Stimulated activated CD8-positive, alpha-beta memory T cell treated with anti-CD3 and anti-CD28 coated beads, Interleukin-7, amount 100 ng/mL, for 24 hours (primary cell): ENCODE measurements at places on chromosomes 5 and 9.

- no peak for DNase-seq
These were observed 214.2 kb downstream of the SLF1 start for GRCh38 chr5:94832685-94833084.

DNA sequence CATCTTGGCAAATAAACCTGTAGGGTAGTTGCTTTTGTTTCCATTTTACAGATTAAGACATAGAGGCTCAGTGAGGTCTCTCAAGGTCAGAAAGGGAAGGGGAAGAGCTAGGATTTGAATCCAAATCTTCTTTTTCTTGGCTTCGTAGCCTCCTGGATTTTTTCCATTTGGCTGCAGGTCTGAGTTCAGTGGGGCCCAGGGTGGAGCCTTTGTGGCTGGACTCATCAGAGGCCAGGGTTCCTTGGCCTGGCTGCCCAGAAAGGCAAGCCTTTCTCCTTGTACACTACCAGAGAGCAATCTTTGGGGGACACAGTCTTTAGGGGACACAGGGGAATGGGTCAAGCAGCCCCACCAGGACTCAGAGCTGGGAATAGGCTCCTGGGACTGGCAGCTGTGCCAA lies 10.5 kb upstream of the TRAF1 start:
- no peak for DNase-seq

DNA sequence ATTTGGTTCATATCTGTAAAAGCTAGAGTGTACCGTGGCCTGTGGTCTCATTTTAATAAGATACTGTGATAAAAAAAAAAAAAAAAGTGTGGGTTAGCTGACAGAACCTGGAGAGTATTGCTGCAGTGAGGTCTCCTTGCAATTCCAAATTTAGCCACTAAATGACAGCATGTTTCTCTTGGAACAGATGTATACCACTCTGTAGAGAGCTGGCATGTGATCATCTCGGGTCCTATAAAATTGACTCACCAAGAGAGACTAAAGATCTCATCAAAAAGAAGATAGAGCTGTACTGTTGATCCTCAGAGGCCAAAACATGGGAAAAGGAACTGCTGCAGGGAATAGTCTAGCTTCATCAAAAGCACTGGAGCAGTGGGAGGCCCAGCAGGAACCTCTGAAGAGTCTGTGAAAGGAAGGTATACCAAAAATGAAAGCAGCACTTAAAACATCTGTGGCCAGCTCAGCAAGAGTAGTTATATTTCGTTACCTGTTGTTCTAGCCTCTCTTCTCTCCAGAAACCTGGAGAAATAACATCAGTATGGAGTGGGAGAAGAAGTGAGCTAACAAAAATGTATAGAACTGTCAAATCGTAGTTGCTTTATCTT lies 826.8 kb downstream of the EFNA5 start:
- no peak for DNase-seq

DNA sequence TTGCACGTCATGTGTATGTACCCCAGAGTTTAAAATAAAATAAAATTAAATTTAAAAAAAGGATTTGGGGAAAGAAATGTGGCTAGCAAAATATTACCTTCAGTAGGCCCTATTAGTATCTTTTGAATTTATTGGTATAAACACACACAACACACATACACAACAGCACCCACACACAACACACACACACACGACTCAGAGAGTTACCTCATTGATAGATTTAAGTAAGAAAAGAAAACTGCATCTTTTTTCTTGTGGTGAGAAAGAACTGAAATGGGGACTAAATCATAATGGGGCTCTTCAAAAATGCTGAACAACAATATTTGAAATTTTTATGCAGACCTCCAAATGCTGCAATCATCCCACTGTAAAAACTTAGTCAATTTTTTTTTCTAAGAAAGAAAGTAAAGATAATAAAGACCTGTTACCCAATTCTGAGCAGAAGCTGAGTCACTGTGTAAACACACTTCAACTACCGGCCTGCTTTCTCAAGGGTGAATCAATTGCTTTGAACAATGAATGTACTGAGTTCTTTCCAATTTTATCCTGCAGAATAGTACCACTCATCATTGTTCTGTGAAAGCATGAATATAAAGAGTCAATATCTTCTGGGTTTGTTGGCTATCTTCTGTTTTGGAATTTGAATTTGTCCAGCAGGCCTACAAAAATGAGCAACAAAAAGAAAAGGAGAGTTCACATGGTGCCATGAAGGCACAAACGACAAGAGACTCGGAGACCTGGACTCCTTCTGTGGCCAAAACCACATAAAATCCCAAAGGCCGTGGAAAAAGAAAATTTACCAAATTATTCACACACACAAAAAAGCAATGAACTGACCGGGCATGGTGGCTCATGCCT lies 57.9 kb upstream of the CCNG1 start:
- no peak for DNase-seq

DNA sequence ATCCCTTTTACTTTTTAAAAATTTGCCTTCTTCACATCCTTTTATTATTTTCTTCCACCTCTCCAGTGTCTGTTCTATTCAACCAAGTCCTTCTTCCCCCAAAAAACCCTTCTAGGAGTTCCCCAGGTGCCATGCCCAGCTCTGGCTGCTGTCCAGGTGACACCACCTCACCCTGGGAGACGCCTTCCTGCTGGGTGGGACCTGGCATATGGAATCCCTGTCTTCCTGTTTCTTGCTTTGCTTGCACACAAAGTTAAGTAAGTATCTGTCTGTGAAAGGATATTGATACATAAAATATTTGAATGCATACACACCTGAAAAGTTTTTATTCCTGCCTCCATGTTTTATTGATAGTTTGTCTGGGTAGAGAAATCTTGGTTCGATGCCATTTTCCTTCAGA lies 23.1 kb upstream of the MED10 start:
- DNase-seq, result no peak

GRCh38 chr5:57414857-57415256 lies 67.8 kb downstream of the ACTBL2 start:
- DNase-seq, result no peak

DNA sequence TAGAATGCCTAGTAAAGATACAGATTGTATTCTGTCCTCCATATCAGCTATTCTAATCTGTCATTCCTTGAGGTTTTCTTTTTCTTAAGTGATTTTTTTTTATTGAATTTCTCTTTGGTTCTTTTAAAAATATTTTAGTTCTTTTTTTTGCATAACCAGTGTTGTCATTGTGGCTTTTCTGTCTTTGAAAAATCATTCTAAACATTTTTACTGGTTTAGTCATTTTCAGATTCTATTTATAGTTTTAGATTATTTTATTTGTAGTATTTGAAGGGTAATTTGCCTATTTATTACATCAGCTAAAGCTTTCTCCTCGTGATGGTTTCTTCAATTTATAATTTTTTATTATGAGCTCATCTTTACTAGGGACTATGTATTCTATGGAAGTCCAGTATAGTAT lies 78.1 kb downstream of the NDUFAF2 start:
- DNase-seq, result no peak

DNA sequence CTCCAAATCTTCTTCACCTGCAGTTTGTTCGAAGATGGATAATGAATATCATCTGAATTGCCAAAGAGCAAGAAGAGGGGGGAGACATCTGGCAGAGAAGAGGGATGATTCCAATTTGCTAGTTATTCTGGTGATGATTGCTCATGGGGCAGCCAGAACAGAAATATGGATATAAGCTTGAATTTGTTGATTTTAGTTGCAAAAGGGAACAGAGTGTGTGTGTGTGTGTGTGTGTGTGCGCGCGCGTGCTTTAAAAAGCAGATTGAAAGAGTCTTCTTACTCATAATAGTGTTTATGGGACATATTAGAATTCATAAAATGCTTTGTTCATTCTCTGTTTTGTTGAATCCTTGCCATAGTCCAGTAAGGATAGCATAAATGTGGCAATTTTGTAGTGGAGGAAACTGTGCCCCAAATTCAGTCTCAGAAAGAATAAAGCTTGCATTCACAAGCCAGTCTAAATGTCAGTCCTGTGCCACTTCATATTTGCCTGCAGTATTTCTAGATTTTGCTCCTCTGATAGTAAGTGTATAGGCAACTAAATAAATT lies 436.3 kb upstream of the KLF4 start:
- no peak for DNase-seq

DNA sequence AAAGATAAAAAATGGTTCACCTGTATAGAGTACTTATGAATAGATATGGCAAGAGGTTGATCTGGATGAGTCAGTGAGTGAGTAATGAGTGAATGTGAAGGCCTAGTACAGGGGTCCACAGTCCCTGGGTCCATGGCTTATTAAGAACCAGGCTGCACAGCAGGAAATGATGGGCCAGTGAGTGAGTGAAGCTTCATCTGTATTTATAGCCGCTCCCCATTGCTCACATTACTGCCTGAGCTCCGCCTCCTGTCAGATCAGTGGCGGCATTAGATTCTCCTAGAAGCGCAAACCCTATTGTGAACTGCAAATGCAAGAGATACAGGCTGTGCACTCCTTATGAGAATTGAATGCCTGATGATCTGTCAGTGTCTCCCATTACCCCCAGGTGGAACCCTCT lies 307.7 kb upstream of the ZNF608 start:
- no peak for DNase-seq

GRCh38 chr5:124748687-124749594 lies 2.5 kb upstream of the ZNF608 start:
- no peak for DNase-seq

DNA sequence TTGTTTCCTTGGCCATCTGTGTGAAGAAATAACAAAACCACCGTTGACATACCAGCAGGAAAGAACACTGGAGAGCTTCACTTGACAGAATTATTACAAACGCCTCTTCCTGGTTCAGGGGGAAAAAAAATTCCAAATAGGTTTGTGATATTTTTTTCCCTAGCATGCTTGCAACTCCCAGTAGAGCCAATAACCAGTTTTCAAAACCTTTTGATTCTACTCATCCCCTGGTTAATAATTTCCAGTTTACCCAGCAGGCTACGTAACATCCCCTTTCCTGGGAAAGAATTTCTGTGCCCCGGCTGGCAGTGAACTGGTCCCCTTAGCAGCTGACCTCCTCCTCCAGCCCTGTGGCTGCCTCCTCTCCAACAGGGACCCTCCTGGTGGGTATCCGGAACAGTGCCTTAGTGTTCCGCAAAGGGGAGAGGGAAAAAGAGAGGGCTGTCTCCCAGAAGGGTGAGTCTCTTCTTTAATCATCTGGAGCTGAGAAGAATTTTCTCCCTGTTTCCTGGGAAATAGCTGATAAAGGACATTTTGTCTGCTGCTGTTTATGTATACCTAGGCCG lies 72.8 kb upstream of the BOD1 start:
- DNase-seq, result no peak

DNA sequence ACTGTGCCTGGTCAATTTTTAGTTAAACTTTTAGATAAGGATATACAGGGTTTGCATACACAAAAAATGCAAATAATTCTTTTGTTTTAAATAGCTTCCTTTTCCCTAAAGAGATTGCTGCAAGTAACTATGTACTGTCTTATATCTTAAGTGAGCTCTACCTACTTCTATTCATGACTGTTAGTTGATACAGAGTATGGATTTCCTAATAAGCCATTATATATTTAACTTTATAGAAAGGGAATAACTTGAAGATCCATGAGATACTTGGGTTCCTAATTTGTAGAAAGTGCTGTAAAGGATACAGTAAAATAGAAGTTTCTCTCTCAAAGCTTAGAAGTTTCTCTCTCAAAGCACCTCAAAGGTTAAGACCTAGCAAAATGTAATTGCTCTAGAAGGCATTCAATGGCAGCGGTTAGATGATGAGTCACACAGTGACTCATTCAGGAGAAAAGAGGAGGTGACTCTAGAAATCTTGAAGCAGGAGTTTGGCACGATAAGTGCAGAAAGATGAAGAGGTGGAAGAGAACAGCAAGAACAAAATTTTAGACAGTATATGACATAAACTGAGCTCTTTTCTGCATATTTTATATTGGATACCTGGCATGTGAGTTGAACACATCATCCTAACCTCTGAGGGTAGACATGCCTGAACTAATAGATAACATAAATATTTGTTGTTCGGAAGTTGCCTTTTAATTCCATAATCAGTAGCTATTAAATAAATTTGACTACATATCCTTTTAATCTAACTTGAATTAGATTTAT lies 5.5 kb upstream of the DNAJC21 start:
- DNase-seq, result no peak

DNA sequence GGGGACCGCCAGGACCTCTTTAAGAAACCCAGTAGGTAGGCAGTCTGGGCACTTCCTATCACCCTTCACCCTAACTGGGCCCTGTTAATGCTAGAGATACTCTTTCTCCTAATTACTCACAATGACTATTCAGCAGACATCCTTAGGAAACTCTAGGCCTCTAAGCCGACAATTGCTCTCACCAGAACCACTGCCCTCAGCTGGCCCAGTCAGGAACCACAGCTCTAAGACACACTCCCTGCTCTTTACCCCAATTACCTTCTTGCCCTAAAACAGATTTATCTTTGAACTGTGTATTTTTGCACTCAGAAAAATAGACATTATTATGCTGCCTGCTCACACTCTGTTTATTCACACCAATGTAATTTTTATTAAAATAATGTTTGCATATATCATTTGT lies 432.6 kb upstream of the SLC30A5 start:
- no peak for DNase-seq

DNA sequence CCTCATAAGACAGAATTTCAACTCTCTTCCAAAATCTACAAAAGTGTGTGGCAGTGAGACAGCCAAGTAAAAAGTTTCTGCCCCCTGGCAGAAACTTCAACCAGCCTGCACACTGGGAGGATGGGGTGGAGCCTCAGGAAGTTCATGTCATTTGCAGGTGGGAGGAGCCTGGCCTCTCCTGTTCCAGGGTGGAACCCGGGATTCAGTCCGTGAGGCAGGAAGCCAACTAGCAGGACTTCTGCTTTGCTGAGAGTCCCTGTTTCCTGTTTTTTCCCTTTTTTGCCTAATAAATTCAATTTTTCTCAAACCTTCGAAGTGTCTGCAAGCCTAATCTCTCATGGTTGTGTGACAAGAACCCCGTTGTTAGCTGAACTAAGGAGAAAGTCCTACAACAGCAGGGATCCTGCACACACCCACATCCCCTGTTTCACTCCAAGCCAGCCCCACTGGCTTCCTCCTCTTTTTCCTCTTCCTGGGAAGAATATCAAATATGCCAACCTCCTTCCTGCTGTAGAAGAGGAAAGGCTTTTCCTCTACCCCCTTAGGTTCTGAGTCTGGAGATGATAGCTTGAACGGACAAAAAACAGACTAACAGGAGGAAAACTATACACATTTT lies 69.3 kb downstream of the ALDH7A1 start:
- DNase-seq, result no peak

DNA sequence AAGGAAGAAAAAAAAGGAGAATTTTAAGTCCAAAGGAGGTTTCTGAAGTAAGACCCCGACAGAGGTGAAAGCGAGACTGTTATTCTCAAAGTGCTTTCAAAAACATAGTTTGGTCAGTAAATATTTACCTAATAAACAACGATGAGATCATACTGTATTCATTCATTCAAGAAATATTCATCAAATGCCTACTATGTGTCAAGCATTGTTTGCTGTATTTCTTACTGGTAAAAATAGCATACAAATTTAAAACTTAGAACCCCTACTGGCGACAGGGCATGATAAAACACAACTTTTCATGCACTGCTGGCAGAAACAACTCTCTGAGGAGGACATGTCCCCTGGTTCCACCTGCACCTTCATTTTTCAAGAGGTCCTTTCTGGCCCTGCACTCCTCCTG lies 190.7 kb downstream of the CDK5RAP2 start:
- DNase-seq, result no peak
